ENCODE measurements at places on chromosomes 2 and 18.

GRCh38 chr2:84896567-84896966, 8.9 kb upstream of the TMSB10 start:
- no peak for DNase-seq

DNA sequence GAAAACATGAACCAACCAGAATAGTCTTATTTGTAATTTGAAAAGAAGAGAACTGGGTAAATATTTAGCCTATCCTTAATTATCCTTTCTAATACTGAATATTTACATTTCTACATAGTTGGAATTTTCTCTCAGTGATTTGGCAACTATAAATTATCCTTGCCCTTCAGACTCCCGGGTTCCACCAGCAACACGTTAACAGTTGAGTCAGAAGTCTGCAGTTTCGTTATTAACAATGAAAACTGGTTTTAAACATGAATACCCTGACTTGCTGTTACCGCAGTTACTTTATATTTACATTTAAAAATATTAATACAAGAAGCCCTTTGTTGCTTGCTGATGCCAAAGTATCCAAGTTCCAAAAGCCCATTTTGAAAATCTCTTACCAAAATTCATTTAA, 673.0 kb downstream of the ARHGAP15 start:
- no peak for DNase-seq

DNA sequence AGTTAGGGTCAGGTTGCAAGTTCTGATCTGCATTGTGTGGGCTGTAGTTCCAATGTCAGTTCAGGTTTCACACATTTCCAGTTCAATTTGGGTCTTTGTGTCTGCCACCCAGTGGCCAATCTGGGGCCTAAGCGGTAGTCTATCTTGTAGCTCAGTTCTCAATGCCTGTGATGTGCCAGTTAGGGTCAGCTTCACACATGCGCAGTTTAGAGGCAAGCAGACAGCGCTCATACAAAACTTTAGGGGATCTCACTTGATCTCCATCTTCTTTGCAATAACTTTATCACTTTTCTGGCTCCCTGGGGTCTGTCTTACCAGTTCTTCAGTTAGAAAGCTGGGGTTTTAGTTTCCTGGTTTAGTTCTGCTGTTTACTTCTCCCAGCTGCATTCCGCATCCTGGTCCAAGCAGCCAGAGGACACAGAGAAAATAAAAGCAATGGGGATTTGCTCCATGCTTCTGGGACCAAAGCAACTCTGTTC, 11.0 kb upstream of the ZNF24 start:
- DNase-seq = peak; percentile 40

- no peak for DNase-seq
These were observed 6.4 kb upstream of the PSMD1 start for GRCh38 chr2:231050018-231050901.

DNA sequence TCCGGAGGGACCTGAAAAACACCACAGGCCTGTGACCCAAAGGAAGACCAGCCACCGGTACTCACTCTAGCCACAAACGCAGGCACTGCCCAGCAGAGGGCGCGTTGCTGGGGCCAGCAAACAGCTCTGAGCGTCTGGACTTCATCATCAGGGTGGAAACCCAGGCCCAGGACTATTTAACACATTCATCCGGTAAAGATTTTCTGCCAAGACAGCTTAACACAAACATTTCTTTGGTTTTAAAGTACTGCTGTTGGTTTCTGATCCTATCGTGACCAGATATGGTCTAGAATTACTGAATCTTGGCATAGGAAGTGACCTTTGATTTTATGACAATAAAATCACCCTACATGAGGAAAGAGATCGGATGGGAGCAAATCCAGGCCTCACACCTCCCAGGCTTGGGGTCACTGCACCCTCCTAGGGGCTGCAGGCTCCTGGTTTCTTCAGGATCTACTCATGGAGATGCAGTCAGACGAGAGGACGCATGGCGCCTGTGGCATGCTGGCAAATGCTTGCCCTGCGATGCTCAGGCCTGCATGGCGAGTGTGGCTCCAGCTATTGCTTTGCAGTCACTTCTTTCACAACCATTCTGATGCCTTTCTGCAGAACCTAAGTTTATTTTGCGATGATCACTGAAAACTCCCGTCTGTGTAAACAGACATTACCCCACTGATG, 130.4 kb downstream of the COL4A4 start:
- DNase-seq = no peak

DNA sequence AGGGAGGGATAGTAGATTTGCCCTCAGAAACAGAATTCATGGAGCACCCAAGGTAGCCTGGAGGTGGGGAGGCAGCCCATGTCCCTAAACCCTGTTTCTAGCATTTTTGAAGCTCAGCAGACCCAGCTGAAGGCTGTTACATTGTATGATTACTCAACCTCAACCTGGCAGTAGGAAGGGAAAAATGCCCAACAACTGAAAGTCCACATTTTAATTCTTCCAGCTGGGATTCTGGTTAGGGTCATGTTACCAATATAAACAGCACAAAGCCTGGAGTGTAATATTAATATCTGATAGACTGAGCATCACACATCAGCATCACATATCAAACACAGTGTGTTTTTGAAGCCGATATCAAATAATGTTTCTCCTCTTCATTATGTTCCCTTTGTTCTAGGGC, 437.0 kb downstream of the HRH4 start:
- no peak for DNase-seq

GRCh38 chr18:69648486-69648885, 247.8 kb downstream of the DOK6 start:
- no peak for DNase-seq

- DNase-seq = no peak
These were observed 267.8 kb upstream of the NXPH2 start for GRCh38 chr2:139048017-139048416.

DNA sequence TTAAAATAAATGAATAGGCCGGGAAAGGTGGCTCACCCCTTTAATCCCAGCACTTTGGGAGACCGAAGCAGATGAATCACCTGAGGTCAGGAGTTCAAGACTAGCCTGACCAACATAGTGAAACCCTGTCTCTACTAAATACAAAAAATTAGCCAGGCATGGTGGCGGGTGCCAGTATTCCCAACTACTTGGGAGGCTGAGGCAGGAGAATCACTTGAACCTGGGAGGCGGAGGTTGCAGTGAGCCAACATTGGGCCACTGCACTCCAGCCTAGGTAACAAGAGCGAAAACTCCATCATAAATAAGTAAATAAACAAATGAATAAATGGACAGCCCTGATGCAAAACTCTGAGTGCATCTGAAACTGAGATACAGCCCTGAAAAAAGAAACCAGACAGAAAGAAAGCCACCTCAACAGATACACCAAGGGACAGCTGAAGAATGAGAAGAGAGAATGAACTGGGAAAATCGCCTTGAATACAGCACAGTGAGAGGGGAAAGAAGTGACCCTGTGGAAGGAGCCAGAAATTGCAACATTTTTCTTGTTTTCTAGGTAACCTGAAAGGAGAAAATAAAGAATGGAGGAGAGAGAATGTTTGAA, 64.4 kb downstream of the TRABD2A start:
- DNase-seq = no peak

- no peak for DNase-seq
These were observed 47.0 kb downstream of the IWS1 start for GRCh38 chr2:127479219-127479825.

GRCh38 chr18:25291150-25291549, 60.8 kb downstream of the ZNF521 start:
- no peak for DNase-seq

DNA sequence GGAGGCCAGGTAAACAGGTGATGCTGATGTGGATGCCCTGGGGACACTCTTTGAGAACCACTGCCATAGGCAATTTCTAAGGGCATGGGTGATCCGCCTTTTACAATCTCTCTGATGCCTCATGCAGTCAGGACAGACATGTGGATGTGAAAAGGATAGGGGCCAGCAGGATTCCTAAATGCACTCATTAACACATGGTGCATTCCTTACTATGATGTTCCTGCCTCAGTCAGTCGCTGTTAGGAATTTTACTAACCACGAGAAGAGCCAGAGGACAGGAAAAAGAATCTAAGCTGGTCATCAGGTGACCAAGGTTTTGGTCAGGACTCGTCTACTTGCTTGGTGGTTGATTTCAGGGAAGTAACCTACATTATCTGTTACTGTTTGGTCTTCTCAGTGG, 191.0 kb downstream of the ARL4C start:
- DNase-seq = no peak

- no peak for DNase-seq
These were observed 29.6 kb upstream of the IL37 start for GRCh38 chr2:112881217-112881985.

GRCh38 chr18:23949863-23950262, 64.7 kb upstream of the TTC39C start:
- no peak for DNase-seq

DNA sequence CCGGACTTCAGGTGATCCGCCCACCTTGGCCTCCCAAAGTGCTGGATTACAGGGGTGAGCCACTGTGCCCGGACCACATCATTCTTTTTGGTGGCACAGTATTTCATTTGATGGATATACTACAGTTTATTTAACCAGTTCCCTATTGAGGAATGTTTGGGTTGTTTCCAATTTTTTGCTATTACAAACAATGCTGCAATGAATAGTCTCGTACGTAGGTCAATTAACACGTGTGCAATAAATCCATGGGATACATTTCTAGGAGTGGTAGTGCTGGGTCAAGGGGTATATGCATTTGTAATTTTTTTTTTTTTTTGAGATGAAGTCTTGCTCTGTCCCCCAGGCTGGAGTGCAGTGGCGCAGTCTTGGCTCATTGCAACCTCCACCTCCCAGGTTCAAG, 28.4 kb upstream of the XPO1 start:
- DNase-seq = no peak

GRCh38 chr2:232600053-232600773, 33.2 kb upstream of the EFHD1 start:
- no peak for DNase-seq

DNA sequence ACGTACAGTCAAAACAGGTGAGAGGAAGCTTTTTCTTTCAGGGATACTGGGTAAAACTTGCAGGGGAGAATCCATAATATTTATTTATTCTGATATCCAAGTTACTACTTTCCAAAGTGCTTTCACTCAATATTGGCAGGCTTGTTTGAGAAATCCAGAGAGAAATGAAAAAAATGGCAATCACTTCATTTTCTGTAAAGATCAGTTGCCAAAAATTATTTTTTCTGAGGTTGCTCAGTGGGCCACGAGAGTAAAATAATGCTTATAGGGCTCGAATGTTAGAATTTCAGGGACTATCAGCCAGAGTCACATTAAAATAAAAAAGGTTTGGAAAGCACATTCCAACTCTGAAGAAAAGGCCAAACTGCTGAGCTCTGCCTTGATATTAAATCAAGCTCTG, 324.6 kb upstream of the RND3 start:
- DNase-seq = no peak

DNA sequence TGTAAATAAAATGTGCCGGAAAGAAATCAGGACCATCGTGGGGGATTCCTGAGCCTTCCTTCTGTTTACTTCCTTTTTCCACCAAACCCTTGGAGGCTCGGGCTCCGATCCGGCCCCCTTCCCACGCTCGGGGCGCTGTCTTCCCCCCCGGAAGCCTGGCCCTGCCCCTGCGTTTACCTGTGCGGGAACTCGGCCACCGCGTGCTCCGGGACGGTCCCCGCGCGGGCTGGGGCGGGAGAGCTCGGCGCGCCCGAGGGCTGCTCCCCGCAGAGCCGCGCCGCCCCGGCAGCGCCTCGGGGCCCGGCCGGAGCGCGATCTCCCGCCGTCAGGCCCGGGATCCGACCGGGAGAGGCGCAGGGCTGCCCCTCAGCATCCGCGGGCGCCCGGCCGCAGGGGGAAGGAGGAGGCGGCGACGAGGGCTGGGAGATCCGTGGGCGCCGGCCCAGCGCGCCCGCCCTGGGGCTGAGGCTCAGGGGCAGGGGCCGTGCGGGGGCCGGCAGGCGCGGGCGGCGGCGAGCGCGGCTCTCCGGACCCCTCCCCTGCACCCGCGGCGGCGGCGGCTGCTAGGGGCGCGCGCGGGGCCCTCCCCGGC, 435 bp downstream of the ADCY3 start:
- peak; percentile 29 for DNase-seq

DNA sequence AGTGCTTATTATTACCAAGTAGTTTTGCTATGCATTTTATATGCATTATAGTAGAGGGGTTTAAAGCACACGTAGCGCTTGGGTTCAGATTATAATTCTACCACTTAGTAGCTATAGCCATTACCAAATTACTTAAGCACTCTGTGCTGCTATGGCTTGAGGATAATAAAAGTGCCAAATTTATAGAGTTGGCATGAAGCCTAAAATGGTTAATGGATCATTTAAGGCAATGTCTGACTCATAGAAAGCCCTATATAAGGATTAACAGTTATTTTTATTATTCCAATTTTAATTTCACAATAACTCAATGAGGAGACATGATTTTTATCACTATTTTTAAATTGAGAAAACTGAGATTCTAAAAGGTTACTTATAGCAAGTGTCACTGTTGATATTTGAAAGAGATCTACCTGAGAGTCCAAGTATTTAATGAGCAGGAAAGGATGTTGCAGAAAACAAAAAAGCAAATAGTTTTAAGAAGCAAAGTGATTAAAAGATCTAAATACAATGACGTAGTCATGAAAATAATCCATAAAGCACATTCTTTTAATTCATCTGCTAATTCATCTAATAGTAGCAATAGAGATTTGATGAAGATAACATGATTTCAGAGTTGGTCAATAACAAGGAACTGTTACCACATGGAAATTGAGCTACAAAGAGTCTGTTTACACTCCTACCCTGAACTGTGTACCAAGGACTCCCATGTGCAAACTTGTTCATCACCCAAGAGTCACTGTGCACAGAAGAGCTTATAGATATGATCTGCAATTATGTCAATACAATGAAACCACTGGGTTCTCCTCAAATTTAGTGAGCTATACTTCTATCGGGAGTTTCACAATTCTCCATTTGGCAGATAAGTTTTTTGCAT, 78.8 kb upstream of the DTNA start:
- no peak for DNase-seq

DNA sequence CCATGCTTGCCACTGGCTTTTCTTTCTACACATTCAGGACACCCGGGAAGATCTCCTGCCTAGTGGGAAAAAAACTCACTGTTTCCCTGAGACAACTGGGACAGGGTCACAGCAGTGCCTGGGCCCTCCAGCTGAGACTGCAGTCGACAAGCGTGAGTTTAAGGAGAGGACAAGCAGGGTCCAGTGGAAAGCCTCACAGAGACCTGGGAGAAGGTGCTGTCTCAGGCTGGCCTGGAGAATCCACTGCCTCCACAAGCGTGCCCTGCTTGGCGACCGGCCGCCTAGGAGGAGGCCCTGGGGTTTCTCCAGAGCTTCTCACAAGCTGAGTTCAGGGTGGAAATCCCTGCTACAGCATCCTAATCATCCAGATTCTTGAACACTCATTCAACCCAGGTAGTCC, 519.6 kb upstream of the RAB6C start:
- DNase-seq = no peak

DNA sequence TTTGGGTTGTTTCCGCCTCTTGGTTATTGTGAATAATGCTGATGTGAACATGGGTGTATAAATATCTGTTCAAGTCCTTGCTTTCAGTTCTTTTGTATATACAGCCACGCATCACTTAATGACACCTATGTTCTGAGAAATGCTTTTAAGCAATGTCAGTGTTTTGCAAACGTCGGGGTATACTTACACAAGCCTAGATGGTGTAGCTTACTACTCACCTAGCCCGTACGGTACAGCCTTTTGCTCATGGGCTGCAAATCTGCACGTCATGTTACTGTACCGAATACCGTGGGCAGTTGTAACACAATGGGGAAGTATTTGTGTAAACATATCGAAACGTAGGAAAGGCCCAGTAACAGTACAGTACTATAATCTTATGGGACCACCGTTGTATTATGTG, 12.4 kb downstream of the RALB start:
- DNase-seq = no peak

- DNase-seq = no peak
These were observed 799 bp downstream of the CYTIP start for GRCh38 chr2:157443090-157443489.

- no peak for DNase-seq
These were observed 99.4 kb upstream of the RND3 start for GRCh38 chr2:150586858-150587257.

GRCh38 chr2:157501026-157501425, 57.1 kb upstream of the CYTIP start:
- DNase-seq = no peak

Measured in HAP-1 (cell line).